ENCODE measurements at places on chromosomes 11 and 22.
A peak's percentile ranks its signal among the peaks of the same experiment; 100 is the strongest.

GRCh38 chr22:44521326-44522074, 23.5 kb upstream of the RTL6 start:
- DNase-seq = no peak

DNA sequence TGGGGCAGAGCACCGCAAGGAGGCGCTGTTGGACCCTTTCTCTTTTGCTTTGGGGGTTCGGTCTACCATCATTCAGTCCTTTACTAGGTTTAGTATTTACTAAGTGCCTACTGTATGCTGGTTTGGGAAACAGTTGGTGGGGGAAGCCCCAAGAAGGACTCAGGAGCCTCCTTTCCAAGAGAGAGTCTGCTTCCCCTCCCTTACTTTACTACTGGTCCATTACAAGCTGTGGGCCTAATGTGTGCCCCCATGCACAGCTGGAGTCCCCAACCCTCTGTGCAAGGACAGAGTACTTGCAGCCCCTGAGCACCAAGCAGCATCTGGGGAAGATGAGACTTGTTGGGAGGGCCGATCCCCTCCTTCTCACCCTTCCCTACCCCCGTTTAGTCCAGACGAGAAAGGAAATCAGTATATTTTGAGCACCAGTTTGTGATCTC, 876 bp upstream of the UBE2L6 start:
- peak; percentile 91 for DNase-seq

DNA sequence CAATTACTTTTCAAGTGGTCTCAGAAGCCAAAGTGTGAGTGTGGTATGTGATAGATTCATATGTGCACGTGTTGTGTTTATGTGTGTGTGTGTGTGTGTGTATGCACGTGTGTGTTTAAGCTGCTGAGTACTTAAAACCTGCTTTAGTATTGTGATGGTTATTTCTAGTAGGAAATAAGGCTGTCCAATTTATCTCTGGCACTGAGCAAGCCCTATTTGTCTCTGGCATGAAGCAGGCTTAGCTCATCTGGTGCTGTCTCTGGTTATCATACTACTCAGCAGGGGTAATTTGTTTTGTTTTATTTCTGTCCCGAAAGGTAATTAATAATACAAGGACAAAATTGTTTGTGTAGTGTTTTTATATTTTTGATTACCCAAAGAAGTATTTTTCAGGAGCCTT, 333.7 kb downstream of the FAT3 start:
- no peak for DNase-seq

- no peak for DNase-seq
These were observed 9.2 kb upstream of the NARS2 start for GRCh38 chr11:78583889-78584288.

DNA sequence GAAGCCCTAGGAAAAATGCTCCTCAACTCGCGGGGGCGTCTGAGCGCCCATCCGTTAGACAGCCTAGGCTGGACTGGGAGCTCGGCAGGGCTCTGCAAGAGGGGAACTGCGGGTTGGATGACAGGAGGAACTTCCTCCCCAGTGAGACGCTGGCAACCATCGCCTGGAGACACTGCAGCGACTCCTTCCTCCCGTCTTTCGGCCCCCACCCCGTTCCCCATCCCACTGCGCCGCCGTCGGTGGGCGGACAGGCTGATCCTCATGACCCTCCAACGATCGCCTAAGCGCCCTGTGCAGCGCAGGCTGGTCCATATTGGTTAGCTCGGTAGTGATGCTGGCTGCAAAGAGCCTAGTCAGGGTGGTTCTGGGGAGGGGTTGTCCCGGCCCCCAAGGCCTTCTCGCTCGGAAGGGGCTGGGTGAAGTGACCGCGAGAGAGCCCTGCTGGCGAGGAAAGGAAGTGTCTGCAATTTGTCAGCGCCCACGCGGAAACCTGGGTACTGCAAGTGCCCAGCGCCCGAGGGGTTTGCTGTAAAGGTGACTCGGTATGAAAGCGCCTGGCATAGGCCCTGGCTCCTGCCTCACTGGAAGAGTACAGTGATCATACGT, 638 bp downstream of the NRGN start:
- DNase-seq = peak; percentile 46

DNA sequence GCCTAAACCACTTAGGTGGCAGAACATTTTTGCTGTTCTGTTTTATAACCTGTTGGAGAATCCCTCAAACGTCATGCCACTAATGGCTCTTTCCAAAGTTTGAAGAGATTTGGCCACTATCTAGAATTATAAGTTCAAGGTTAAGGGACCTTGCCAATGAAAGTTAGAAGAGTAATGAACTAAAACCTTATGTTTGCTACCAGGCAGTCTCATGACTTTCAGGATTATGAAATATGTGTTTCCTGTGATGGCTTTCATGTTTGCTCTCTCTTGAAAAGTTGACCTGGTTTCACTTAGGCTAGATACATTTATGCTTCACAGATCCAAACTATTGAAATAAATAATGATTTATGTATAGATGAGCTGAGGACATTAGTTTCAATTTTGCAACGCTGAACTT, 340.0 kb downstream of the LRRC4C start:
- DNase-seq = no peak

GRCh38 chr11:12215181-12215593, 104.8 kb downstream of the MICAL2 start:
- no peak for DNase-seq

GRCh38 chr22:21032868-21033688, 717 bp upstream of the SLC7A4 start:
- no peak for DNase-seq

DNA sequence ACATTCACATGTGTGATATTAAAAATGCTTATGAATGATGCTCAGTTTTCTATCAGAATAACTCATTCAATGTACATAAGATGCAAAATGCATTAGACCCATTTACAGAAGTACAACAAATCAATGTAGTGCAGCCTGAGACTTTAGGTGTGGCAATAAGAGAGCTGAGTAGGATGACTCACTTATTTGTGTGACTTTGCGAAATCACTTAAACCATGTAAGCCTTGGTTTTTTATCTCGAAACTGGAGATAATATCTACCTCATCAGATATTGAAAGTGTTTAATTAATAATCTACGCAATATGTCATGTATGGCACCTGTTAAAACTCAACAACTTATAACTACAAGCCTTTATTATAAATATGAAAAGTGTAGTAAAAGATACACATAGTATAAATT, 105.7 kb upstream of the LUZP2 start:
- no peak for DNase-seq

Data from activated CD4-positive, alpha-beta T cell treated with anti-CD3 and anti-CD28 coated beads, Interleukin-10, Interleukin-2, amounts not matched to agents 100 ng/mL and 50 ng/mL, durations not matched to agents 16 hours and 8 hours (primary cell).